CD4-positive, alpha-beta T cell treated with Interferon alpha-2 for 1 hour (primary cell): ENCODE measurements at places on chromosomes 16 and 17.

- no peak for DNase-seq
Observed at GRCh38 chr17:70888324-70888723, 719.0 kb downstream of the KCNJ2 start.

DNA sequence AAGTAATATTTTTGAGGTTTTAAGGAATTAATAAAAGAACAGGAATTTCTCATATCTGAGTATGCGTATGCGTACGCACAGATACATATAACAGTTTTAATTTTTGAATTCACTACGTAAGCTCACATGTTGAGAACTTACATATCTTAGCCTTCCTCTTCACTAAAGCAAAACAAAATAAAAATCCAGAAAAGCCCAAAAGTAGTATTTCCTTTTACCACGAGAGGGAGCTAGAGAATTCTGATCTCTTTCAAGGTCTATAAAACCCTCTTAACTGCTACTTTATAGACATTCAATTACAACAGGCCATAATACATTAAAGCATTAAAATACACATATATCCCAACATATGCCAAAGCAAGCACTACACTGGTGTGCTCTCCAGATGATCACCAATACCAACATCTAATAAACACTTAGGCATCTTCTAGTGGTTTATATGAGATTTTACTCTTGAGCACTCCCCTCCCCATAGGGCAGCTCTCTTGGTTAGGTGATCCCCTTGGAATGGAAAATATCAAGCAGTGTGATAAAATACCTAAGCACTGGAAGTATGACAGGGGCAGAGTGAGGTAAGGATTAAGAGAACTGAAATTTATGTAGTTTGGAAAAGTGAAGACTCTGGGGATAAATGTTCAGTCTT lies 94.0 kb downstream of the SKAP1 start:
- peak; percentile 81 for DNase-seq

DNA sequence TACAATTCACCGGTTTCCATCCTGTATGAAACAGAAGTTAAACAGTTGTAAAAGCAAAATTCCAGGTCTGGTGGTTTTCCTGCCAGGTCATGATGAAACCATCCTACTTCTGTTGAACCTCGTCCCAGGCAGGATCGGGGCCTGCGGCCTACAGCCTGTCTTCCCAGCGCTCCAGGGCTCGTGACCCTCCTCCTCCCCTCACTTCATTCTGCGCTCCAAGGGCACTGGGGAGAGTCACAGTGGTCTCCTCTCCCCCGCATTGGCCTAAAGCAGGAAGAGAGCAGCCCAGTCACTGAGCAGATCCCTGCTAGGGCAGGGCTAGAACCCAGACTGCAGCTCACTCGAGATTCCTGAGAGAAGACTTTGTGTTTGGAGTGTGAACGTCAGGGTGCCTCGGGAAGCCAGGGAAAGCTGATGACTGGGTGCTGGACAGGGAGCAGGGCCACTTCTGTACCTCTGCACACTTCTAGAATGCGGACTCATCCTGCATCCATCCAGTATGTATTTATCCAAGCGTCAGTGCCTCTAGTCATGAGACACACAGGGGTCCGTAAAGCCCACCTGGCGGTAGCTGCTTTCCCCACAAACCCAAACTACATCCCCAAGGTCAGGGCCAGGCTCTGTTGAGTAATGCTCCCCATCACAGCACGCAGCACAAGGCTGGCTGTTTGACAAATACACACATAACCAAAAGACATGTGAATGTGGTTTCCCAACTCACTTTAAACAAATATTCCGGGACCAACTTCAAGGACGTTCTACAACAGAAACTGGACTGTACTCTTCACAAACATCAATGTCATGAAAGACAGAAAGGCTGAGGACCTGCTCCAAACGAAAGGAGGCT lies 1.7 kb upstream of the ITGAE start:
- DNase-seq = no peak

- DNase-seq = no peak
Observed at GRCh38 chr16:19499481-19499880, 22.4 kb downstream of the GDE1 start.

DNA sequence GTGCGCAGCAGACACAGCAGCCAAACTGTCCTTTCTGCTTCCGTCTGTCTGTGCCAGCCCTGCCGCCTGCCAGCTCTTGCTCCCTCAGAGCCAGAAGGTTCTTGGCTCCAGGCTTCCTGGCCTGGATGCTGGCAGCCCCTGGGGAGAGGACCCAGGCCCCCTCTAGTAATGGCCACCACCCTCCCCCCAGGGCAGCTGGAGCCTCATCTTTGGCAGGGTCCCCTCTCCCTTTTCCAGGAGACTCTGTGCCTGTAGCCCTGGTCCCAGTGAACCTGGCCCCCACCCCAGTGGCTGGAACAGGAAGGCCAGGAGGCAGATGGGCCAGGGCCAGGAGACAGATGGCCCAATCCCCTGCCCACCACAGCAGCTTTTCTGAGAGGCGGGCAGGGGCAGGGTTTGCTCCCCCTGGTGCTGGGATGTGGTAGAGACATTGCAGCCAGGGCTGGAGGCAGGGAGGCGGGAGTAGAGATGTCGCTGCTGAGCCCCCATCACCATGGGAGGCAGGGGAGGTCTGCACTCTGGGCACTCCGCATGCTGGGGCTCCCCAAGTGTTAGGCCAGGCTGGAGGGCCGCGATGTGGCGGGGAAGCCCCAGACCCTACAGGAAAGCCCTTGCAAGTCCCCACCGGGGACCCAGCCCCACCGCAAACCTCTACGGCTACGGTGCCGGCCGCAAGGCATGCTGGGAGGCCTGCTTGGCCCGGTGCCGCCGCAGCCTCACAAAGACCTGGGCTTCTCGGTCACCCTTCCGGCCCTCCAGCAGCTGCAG lies 16.7 kb downstream of the UNC13D start:
- DNase-seq = peak; percentile 81

DNA sequence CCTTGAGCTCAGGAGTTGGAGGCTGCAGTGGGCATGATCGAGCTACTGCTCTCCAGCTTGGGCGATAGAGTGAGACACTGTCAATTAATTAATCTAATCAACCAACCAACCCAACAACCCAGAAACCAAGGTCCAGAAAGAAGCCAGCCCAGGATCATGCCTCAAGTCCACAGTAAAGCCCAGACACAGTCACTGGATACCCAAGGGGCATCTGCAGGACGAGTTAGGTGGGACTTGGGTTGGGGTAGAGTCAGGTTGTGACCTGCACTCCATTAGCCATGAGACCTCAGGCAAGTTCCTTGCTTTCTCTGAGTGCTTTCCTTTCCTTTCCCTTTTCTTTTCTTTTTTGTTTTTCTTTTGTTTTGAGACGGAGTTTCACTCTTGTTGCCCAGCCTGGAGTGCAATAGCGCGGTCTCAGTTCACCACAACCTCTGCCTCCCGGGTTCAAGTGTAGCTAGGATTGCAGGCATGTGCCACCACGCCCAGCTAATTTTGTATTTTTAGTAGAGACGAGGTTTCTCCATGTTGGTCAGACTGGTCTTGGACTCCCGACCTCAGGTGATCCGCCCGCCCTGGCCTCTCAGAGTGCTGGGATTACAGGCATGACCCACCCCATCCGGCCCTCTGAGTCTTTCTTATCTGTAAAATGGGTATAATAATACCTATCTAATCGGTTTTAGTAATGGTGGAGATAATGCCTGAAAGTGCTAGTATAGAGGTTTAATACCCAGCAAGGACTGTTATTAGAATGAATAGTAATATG lies 3.5 kb upstream of the HSD17B1 start:
- DNase-seq = no peak

GRCh38 chr16:12601290-12601900 lies 202.3 kb downstream of the CPPED1 start:
- DNase-seq = no peak

DNA sequence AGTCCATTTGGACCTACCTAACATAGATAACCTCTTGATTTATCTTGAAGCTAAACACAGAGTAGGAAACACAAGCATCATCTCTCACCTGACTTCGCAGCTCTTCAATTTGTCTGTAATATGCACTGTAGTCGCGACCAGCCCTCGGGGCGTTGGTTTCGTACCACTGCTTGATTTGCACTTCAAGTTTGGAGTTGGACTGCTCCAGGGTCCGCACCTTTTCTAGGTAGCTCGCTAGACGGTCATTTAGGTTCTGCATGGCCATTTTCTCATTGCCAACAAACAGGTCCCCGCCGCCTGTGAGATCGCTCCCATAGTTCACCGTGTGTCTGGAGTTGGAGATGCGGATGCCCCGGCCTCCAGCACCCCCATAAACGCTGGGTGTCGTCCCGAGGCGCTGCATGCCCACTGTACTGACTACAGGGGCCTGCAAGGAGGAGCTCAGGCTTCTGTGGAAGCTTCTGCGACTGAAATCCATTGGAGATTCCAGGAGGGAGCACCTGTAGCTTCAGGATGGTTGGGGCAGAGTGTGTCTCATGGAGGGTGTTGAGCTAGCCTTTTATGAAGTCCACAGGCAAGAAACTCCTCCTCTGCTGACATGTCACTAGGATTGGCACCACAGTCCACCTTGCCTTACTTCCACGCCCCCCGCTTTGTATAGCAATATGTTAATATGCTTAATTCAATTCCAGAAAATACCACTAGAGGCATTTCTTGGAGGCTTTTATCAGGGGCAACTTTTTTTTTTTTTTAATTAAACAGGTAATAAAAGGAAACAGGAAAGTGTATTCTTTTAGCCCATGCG lies at the start of gene KRT20:
Gene KRT20, minus strand, starts transcription at position 535 of the 805 bp plus-strand sequence. Its CDS starts 57 bp downstream, at position 478.
- no peak for DNase-seq

- DNase-seq = no peak
Observed at GRCh38 chr17:63943745-63944144, 11.6 kb upstream of the CD79B start.

GRCh38 chr16:74896389-74897370 lies 88.2 kb downstream of the WDR59 start:
- DNase-seq = no peak
